Activated naive CD8-positive, alpha-beta T cell treated with anti-CD3 and anti-CD28 coated beads, Interleukin-2, amount 50 U/mL, for 24 hours (primary cell): ENCODE measurements at places on chromosomes 7 and 10.

GRCh38 chr10:34650156-34650555, 164.9 kb downstream of the PARD3 start:
- no peak overlapping the region for H3K27ac ChIP-seq
- no peak overlapping the region for H3K4me3 ChIP-seq
- H3K27me3 ChIP-seq = no peaks in the 10 kb centered on the region
- DNase-seq = no peak
- no peaks in the 10 kb centered on the region for H3K36me3 ChIP-seq

GRCh38 chr10:129090618-129091366, 376.2 kb upstream of the MGMT start:
- DNase-seq = no peak
- no peak overlapping the region for H3K4me3 ChIP-seq
- H3K27ac ChIP-seq = no peak overlapping the region
- H3K36me3 ChIP-seq = no peaks in the 10 kb centered on the region
- H3K27me3 ChIP-seq = no peaks in the 10 kb centered on the region

DNA sequence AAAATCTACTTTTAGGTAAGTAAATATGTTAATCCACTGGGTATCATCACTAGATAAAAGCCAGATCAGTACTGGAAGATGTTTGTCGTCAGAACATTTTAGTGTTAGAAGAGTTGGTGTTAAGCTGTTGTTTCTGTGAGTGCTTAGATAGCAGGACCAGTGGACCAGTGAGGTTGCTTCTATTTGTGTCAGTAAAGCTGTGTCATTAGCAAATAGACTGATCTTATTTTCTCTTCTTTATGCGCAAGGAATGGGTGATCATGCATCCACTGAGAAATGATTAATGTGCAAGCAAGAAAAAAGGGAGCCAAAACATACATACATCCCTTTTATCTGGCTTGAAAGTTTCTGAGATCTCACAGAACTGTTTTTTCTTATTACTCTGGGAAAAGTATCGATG, 42.6 kb downstream of the EXOC4 start:
- DNase-seq = no peak
- H3K27me3 ChIP-seq = no peaks in the 10 kb centered on the region
- H3K4me1 ChIP-seq = peaks cover 2% of the 10 kb centered on the region
- H3K36me3 ChIP-seq = peaks cover 21% of the 10 kb centered on the region
- H3K27ac ChIP-seq = no peak overlapping the region

DNA sequence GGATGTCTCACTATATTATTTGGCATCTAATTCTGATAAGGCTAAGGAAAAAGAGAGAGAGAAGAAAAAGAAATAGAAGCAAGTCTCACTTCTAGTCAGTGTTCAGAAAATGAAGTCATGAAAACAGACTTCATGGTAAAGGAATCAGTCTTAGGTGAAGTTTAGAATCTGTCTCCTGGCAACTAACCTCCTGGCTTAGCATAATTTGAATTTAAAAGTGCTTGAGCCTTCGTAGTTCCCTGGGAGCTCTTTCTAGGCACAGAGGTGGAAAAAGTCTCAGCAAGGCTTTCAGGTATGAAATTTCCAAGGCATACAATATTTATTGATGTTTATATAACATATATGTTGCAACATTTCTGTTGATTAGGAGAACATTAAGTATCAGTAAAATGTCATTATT, 10.4 kb downstream of the CHRM2 start:
- H3K4me1 ChIP-seq = no peaks in the 10 kb centered on the region
- no peak for DNase-seq
- no peak overlapping the region for H3K4me3 ChIP-seq
- H3K27me3 ChIP-seq = no peaks in the 10 kb centered on the region

- peaks cover 12% of the 10 kb centered on the region for H3K4me1 ChIP-seq
- no peaks in the 10 kb centered on the region for H3K27me3 ChIP-seq
- H3K36me3 ChIP-seq = no peaks in the 10 kb centered on the region
- no peak for DNase-seq
- H3K4me3 ChIP-seq = no peak overlapping the region
- H3K27ac ChIP-seq = no peak overlapping the region
These were observed 49.8 kb downstream of the KLF6 start for GRCh38 chr10:3735175-3735574.

DNA sequence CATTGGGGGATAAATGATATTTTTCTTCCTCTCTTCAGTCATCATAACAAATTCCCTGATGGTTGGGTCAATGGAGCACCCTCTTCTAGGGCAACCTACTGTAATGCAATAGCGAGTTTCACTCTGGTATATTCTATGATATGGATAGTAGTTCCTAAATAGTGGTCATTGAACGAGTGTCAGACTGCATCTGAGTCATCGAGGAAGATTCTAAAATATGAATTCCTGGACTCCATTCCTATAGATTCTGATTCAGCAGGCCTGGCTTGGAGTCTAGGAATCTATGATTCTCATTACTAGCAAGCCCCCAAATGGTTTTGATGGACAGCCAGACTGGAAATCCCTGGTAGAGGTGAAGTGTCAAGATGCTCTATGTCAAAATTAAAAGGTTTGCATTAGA, 254.5 kb downstream of the BUB3 start:
- H3K27me3 ChIP-seq = peaks cover 3% of the 10 kb centered on the region
- H3K4me1 ChIP-seq = no peaks in the 10 kb centered on the region
- DNase-seq = no peak
- H3K27ac ChIP-seq = no peak overlapping the region

- H3K36me3 ChIP-seq = peaks cover 19% of the 10 kb centered on the region
- H3K27ac ChIP-seq = no peak overlapping the region
- no peaks in the 10 kb centered on the region for H3K4me1 ChIP-seq
- no peak overlapping the region for H3K4me3 ChIP-seq
- no peaks in the 10 kb centered on the region for H3K27me3 ChIP-seq
These were observed 290.5 kb upstream of the LRGUK start for GRCh38 chr7:133836666-133837065.

GRCh38 chr7:41222746-41223145, 480.1 kb downstream of the INHBA start:
- no peaks in the 10 kb centered on the region for H3K4me1 ChIP-seq
- no peaks in the 10 kb centered on the region for H3K36me3 ChIP-seq
- no peak overlapping the region for H3K4me3 ChIP-seq
- H3K27ac ChIP-seq = no peak overlapping the region
- H3K27me3 ChIP-seq = no peaks in the 10 kb centered on the region
- DNase-seq = no peak

- H3K4me1 ChIP-seq = no peaks in the 10 kb centered on the region
- no peak overlapping the region for H3K4me3 ChIP-seq
- H3K36me3 ChIP-seq = no peaks in the 10 kb centered on the region
- no peak for DNase-seq
- peaks cover 14% of the 10 kb centered on the region for H3K27me3 ChIP-seq
- no peak overlapping the region for H3K27ac ChIP-seq
These were observed 85.9 kb downstream of the TRIL start for GRCh38 chr7:28872226-28872625.

GRCh38 chr10:29877793-29878491, 181.4 kb downstream of the JCAD start:
- DNase-seq = no peak
- H3K27me3 ChIP-seq = peaks cover 13% of the 10 kb centered on the region
- peaks cover 2% of the 10 kb centered on the region for H3K4me1 ChIP-seq
- no peak overlapping the region for H3K4me3 ChIP-seq
- H3K36me3 ChIP-seq = no peaks in the 10 kb centered on the region

- H3K27me3 ChIP-seq = no peaks in the 10 kb centered on the region
- peak overlapping the region; percentile 29 for H3K4me3 ChIP-seq
- peak; percentile 29 for DNase-seq
- H3K27ac ChIP-seq = peak overlapping the region; percentile 93
- peaks cover 63% of the 10 kb centered on the region for H3K4me1 ChIP-seq
These were observed 97.0 kb upstream of the PPIF start for GRCh38 chr10:79250259-79250658.

DNA sequence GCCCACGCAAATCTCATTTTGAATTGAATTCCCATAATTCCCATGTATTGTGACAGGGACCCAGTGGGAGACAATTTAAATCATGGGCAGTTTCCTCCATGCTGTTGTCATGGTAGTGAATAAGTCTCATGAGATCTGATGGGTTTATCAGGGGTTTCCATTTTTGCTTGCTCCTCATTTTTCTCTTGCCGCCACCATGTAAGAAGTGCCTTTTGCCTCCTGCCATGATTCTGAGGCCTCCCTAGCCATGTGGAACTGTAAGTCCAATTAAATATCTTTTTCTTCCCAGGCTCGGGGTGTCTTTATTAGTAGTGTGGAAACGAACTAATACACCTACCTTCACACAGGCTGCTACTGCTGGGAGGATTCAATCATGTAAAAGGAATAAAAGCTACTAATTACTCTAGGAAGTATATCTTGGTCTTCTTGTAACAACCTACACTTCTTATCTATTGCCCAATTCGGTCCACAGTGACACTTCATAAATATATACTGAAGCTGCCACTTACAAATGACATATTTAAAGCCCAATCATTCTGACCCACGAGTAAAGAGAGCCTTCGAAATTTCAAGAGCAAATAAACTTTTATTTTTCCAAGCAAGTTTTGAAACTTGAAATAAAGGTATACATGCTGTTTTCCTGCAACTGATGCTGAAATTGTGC, 100.3 kb upstream of the ASAH2 start:
- peaks cover 33% of the 10 kb centered on the region for H3K36me3 ChIP-seq
- peaks cover 17% of the 10 kb centered on the region for H3K4me1 ChIP-seq
- H3K27me3 ChIP-seq = no peaks in the 10 kb centered on the region
- no peak for DNase-seq
- H3K27ac ChIP-seq = no peak overlapping the region

DNA sequence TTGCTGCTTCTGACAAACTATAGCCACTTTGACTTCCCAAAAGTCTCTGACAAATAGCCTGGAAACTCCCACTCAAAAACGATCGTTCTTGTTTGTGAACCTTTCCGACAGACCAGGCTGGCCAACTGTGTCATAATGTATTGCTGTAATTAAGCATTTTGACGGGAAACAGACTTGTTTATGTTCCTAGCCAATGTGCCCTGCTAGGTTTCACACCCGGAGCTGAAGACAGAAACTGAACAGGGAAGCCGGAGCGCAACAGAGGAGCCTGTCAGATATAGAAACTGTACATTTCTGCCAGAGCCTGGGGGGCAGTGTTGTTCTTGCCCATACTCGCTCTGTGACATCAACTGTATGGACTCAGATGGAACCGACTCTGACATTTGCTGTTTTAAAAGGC, 55.3 kb upstream of the C7orf33 start:
- peaks cover 7% of the 10 kb centered on the region for H3K4me1 ChIP-seq
- H3K36me3 ChIP-seq = no peaks in the 10 kb centered on the region
- peak; percentile 18 for DNase-seq
- H3K27ac ChIP-seq = no peak overlapping the region

DNA sequence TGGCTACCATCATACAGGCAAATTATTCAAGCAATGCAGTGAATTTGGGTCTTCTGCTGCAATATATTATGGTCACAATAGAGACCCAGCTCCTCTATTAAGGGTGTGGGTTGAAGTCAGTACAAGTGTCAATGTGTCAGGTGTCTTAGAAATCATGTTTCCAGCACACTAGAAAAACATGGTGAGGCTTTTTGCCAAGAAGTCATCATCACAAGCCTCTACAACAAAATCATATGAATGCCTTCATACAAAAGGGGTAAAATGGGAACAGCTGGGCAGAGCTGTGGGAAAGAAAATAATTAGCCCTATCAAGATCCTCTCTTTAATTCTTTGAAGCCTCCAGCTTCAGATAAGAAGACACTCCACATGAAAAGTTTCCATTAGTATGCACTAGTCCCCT, 37.2 kb downstream of the FAM13C start:
- H3K27ac ChIP-seq = no peak overlapping the region
- H3K36me3 ChIP-seq = no peaks in the 10 kb centered on the region
- H3K4me3 ChIP-seq = no peak overlapping the region
- H3K27me3 ChIP-seq = no peaks in the 10 kb centered on the region
- no peak for DNase-seq

DNA sequence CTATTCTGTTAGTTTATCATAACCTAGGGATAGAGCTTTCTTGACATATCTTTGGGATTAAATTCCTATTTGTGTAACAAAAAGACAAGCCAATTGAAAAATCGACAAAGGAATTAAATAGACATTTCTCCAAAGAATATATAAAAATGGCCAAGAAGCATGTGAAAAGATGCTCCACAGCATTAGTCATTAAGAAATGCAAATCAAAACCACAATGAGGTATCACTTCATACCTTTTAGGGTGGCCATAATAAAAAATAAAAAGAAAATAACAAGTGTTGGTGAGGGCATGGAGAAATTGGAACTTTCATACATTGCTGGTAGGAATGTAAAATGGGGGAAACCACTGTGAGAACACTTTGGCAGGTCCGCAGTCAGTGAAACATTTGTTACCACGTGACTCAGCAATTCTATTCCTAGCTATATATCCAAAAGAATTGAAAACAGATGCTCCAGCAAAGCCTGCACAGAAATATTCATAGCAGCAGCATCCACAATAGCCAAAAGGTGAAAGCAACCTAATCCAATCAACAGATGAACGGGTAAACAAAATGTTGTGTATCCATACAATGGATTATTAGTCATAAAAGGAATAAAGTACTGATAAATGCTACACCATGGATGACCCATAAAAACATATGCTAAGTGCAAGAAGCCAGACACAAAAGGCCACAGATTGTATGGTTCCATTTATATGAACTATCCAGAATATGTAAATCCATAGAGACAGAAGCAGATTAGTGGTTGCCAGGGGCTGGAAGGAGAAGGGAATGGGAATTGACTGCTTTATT, 20.5 kb downstream of the SPAG6 start:
- DNase-seq = no peak
- H3K4me1 ChIP-seq = peaks cover 56% of the 10 kb centered on the region
- no peak overlapping the region for H3K4me3 ChIP-seq
- H3K27ac ChIP-seq = peak overlapping the region; percentile 79
- no peaks in the 10 kb centered on the region for H3K36me3 ChIP-seq
- no peaks in the 10 kb centered on the region for H3K27me3 ChIP-seq

DNA sequence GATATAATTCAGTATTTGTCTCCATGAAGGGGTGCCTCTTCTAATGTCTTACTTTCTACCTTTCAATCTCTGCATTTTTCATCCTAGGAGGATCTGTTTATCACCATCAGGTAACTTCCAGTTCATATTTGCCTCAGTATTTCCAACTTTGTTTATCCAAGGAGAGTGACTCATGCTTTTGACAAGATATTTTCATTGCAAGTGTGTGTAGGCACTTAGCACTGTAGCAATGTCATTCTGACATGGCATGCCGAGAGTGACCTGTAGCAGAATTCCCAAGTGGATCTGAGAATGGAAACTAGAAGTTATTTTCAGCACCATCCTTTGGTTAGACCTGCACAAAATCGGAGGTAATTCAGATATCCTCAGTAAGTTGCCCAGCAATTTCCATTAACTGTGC, 129.9 kb downstream of the INHBA start:
- H3K4me3 ChIP-seq = no peak overlapping the region
- H3K36me3 ChIP-seq = no peaks in the 10 kb centered on the region
- H3K27me3 ChIP-seq = peaks cover 1% of the 10 kb centered on the region
- no peak for DNase-seq
